Activated T-helper 1 cell treated with Interleukin-2 at 50 U/mL for 16 hours (primary cell): ENCODE measurements at places on chromosomes 5 and 9.

DNA sequence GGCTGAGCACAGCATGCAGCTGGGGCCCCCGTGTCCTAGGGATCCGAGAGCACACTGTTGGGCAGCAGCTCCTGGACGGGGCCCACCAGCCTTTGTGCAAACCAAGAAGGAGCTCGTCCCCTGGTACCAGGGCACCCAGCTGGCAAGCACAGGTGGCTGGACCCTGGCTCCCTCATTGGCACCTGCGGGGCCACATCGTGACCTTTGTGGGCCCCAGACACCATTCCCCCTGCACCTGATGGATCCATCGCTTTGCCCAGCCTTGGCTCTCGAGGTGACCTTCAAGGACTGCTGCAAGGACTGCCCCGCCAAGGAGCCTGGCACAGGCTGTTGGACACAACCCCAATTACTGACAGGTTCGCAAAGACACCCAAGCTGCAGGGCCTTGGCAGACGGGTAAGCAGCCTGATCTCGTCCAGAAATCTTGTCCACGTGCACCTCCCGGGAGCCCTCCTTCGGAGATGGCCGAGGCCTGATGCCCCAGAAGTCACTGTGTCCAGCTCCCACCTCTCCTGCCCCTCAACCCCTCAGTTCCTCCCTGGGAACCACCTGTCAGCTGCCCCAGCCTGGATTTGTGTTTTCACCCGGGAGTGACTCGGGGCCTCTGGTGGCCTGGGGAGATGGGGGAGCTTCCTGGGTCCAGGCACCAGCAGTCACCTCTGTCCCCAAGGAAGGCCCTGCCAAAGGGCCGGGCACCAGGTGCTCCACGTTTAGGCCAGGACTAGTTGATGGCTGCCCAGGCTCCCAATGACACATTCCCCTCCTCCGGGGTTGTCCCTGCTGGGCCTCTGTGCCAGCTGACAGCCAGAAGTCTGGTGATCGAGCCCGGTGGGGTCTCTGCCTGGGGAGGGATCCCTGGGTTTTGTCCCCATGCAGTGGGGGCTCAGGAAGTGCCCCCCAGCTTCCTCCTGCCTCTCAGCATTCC lies 137.1 kb upstream of the PPP1R26 start:
- DNase-seq: no peak

DNA sequence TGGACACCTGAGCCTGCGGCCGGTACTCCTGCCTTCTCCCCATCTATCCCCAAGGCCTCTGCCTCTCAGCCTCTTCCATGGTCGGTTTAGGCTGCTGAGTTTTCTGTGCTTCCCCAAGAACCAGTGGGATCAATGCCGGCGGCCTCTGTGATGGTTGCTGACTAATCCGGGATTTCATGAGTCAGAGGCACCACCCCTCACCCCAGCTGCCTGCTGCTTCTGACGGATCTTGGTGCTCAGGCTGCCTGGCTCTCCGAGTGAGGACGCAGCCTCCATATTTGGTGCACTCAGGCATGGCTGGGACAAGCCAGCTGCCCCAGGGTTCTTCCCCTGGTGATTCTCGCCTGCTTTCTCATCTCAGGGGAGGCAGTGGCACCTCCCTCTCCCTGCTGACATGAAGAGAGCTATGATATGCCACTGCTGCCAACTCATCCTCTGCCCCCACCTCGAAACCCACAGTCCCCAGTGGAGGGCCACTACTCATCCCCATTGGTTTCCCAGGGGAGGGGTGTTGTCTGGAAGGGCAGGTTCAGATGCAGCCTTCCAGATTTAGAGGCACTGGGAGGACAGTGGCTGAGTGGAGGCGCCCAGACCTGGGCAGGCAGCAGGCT lies 3.3 kb upstream of the MAN1B1 start:
- no peak for DNase-seq

- DNase-seq: no peak
Measured at GRCh38 chr5:80541392-80541791, 28.7 kb downstream of the ANKRD34B start.

DNA sequence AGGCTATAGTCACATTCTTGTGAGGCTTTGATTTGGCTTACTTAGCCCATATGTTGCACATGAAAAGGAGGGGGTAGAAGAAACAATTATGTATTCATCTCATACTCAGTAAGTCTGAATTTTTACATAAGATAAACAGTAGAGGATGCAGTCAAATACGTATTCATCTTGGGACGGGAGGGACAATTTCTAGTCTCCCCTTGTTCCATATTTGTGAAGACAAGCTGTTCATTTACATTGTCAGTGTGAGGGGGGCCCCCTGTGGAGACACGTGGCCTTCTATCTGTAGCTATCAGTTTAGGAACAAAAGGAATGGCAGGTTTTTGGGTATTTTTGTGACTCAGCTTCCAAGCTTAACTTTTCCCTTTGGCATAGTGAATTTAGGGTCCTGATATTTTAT lies 49.2 kb upstream of the PPP1R2B start:
- no peak for DNase-seq

GRCh38 chr5:28807195-28807729 lies 1768.9 kb upstream of the CDH9 start:
- no peak for DNase-seq

- no peak for DNase-seq
Measured at GRCh38 chr9:133374612-133375115, 1.2 kb downstream of the SURF4 start.

DNA sequence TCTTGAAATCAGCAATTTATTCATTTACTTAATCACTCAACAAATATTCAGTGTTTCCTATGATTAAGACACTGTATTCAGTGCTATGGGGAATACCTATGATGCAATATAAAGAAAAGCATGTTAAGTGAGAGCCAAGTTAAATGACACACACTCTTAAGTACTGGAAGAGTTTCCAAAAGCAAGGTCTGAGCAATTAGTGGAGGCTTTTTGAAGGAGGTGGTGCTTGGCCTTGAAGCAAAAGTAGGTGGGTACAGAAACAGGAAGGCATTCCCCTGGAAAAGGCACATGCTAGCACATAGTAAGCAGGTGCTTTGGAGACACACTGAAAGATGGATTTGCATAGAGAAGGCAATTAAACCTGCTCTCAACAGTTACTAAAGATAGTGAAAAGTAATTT lies 4.0 kb downstream of the TSLP start:
- no peak for DNase-seq

DNA sequence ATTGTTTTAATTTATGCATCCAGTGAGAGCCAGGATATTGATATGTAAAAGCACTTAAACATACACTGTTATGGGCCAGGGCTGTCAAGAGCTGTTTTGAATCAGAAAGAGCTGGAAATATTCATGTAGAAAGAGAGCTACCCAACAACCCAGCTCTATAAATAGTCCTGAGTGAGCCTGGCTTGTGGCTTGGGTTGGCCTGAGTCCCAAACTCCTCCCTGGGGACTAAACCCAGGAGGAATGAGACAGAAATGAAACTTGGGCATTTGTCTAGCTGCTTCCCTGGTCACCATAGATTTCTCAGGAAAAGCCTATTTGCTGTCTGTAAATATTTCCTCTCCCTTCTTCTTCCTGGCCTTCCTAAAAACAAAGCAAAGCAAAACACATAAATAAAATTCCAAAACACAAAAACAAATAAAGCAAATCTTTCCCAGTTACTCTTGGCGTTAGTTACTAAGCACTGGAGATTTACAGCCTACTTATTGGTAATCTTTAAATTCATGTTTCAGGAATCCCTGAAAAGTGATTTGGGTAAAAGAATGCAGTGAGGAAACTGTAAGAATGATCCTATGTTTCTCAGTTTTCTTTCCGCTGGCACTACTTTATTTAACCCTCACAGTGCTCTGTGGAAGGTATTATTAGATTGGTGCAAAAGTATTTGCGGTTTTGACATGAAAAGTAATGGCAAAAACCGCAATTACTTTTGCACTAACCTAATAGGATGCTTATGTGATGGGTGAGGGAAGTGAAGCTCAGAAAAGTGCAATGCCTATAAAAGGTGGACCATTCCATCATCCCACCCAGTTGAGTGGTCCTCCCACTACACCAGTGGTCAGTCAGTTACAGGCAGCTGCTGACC lies 111.8 kb downstream of the CARTPT start:
- DNase-seq: no peak

DNA sequence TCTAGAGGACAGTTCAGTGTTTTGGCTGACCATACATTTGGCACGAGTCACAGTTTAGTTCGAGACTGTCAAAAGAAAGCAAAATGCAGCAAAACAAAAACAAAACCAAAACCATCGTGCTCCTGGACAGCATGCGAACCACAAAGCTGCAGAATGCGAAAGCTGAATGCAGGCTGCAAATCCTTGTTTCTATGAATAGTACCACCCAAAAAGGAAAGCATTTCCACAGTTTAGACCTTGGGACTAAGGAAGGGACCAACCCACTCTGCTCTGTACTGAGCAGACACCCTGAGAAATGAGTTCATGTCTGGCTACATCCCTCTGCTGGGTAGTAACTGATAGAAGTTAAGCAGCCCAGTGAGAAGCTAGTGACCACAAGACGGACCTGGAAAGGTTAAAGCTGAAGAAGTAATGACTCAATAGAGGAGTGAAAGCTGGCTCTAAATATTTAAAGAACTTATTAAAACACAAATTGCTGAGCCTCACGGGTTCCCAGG lies 3.9 kb downstream of the GCNT4 start:
- DNase-seq: no peak

GRCh38 chr5:74402553-74402952 lies 238.0 kb downstream of the ENC1 start:
- DNase-seq: no peak

DNA sequence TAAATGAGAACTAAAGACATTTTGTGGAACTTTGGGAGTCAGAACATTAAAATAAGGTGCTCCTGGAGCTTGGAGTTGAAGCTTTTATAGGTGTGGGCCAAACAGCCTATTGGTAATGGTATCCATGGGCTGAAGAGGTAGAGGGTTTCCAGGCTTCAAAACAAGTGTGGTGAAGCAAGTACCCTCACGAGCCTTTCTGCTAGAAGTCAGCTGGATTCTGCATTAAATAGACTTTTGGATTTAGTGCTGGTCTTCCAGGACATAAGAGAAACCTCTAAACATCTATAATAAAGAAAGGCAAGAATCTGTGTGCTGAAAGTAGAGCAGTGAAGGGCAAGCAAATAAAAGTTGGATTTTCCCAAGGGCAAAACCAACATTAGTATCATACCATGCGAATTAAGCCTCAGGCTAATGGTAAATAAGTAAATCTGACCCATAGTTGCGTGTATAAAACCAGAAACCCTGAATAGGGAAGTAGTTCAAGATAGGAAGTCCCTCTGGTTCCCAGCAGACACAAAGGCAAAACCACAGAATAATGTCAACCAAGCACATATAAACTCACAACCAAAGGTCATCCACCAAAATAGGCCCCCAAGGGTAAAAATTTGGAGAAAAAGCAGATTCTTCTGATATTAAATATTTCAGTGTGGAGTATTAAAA lies 306.3 kb downstream of the TLE4 start:
- DNase-seq: no peak

DNA sequence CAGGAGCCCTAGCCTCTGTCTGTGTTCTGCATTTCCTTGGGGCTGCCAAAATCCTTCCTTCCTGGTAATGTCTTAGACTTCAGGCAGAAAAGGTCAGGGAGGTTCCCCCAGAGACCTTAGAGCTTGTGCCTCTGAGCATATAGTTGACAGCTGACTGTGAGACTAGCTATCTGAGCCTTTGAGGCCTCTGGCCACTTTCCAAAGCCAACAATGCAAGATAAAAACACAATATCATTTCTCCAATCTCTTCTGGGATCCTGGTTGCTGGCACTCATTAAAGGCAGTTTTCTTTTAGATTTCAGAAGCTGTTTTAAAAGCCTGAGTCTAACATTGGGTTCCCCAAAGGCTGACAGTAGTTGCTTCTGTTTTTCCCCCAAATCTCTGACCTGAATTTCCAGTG lies 13.2 kb upstream of the GLRA1 start:
- no peak for DNase-seq

DNA sequence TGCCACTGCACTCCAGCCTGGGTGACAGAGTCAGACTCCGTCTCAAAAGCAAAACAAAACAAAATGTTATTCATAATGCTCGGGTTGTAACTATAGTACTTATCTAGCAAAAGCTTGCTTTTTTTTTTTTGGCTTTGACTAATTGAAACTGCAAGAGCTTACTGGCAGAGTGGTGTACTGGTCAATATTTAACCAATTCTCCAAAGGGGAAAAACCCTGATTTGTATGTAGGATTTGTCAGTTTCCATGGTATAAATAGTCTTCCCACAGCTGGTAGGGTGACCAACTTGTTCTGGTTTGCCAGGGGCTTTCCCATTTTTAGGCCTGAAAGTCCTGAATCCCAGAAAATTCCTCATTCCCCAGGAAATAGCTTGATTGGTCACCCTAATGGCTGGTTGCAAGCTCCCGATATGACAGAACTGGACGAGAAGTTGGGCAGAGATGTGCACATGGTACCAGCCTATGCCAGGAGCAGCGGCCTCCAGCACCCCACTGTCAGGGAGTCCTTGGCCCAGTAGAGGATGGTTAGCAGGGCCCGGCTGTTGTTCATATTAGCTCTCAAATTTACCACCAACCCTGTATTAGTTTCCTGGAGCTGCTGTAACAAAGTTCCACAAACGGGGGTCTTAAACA lies 58.0 kb downstream of the FXN start:
- no peak for DNase-seq

GRCh38 chr5:39185761-39186160 lies 33.6 kb downstream of the FYB1 start:
- DNase-seq: no peak

GRCh38 chr9:87471746-87472145 lies 25.9 kb upstream of the DAPK1 start:
- no peak for DNase-seq

GRCh38 chr5:87394411-87395165 lies 18.1 kb downstream of the CCNH start:
- no peak for DNase-seq

DNA sequence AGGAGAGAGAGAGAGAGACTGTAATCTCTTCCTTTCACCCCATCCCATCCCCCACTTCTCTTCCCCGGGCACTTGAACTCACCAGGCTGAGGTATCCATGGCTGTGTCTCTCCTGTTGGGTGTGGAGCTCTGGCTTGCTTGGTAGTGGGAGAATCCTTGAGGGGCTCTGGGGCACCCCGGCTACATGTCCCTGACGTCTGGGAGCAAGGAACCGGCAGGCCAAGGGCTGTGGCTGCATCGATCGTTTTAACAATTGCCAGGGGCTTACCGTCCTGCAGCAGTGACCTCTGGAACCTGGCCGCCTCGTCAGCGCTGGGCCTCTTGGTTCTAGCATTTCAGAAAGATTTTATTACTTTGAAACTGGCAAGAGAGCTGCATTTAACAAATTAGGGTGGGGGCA lies 30.0 kb downstream of the FGF18 start:
- no peak for DNase-seq

GRCh38 chr5:43412156-43412555 lies at the start of gene CCL28:
Gene CCL28, minus strand, starts transcription at chr5:43412391. Its CDS starts 75 bp downstream, at chr5:43412316.
- DNase-seq: no peak

DNA sequence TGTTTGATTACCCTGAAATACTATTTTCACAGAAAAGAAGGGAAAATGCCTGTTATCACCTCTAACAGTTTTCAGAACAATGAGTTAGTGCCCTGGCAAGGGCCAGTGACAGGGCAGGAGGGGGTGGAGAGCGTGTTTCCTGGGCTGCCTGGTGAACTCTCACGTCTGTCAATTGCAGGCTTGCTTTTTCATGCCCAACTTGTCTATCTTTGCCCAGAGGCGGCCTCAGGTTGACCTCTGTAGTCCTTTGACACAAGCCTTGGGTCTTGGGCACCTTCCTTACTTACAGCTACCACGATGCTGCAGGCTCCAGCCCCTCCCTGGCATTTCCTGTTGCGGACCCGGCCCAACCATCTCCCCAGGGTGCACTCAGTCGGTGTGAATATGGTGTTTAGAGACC lies 2.2 kb upstream of the CEL start:
- no peak for DNase-seq

- no peak for DNase-seq
Measured at GRCh38 chr5:119470105-119470763, 17.9 kb downstream of the HSD17B4 start.

- DNase-seq: no peak
Measured at GRCh38 chr5:147240266-147240985, 5.6 kb downstream of the STK32A start.

GRCh38 chr5:104815212-104815611 lies 1252.6 kb upstream of the NUDT12 start:
- DNase-seq: no peak
